ENCODE measurements at places on chromosomes 12 and 14. TPM values are rescaled to one million over a fixed set of nuclear protein-coding genes. Genes with fewer than 3 reads are reported as not detected.

DNA sequence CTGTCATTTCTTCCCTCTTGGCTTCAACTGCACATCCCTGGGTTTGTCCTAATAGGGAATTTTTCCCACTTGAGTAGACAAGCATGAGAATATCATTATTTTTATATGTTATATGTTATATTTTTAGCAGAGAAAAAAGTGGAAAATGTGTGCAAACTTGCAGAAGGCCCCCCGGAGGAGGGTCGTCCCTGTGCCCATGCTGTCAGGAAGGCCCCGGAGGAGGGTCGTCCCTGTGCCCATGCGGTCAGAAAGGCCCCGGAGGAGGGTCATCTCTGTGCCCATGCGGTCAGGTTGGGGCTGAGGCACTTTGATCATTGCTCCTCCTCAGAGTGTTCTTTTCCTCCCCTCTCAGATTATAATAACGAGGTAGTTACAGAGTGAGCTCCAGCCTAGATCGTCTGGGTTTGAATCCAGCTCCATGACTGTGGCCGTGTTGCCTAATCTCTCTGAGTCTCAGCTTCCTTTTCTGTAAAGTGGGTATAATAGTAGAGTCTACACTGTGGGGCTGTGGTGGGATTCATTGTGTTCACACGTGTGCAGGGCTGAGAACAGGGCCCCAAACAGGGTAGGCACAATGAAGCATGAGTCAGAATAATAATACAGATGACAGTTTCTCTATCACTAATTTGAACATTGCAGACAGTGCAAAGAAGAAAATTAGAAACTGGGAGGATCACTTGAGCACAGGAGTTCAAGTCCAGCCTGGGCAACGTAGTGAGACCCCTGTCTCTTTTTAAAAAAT, 33.4 kb downstream of the ELK3 start:
- DNase-seq: no peak

DNA sequence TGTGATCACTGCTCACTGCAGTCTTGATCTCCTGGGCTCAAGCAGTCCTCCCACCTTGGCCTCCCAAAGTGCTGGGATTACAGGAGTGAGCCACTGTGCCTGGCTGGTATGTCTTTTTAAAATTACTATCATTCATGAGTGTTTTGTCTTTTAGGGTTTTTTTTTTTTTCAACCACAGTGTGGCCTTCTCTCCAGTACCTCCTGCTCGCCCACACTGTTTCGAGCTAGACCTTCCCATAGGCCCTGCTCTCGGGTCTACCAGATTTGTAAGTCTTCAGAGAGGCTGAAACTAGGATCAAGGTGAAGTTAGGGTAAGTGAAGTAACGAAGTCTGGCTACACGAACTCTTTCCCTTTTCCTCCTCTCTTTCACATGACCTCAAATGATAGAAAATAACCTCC, 1.5 kb downstream of the BIN2 start:
- DNase-seq: no peak

DNA sequence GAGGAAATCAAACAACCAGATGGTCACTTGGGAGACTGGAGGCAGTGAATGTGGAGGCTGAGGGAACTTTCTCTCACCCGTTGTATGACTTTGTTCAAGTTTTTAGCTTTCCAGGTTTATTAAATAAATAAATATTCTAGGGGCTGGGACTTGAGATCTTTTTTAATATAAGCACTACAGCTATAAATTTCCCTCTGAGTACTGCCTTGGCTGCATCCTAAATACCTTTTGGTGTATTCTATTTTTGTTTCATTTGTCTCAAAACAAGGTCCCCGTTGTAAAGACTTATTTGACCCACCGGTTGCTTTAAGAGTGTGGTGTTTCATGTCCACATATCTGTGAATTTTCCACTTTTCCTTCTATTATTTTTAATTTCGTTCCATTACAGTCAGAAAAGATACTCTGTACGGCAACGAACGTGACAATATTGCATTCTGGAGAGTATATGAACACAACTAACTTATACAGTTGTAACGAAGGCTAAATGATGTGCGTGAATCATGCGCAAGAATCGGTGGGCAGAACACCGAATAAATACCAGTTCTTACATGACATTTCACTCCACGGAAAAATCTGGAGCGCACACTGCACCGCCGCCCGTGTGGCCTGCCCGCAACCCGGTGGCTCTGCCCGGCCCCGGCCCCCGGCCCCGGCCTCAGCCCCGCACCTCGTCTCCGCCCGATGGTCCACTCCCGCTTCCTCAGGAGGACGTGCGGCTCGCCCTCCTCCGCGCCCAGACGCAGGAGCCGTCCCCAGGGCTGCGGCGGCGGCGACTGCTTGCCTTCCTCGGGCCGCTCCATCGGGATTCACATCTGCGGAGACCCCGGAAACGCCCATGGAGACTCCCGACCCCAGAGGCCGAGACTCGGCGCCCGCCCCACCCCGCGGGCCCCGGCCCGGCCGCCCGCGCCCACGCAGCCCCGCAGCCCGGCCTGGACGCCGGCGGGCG, 602 bp downstream of the CHFR start:
- DNase-seq: peak; percentile 31

DNA sequence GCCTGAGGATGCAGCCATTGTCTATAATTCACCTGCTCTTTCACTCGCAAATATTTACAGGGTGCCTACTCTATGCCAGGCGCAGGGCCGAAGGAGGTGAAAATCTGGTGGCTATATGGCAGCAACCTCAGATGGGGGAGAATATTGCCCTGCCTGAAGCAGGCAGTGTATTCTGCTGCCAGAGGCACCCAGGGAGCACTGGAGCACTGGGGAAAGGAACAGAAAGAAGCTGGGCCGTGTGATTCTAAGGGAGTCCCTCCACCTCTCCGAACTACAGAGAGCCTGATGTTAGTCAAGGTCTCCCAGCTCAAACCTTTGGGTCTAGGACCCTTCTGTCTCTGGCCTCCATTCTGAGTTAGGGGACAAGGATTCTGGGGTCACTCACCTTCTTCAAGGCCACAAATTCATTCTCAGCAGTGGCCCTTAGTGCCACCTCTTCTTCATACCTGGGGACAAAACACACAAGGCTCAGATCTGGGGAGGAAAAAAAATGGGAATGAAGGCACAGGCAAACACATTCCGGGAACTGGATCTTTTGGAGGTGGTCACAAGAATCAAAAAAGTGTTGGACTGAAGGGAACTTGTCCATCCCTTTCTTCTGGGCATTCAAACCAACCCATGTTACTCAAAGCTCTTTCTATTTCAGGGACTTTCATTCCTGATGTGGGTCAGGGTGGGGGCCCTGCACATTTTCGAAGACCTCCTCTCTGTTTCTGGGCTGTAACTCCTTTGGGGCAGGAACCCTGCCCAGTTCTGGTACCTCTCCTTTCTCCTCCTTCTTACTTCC, 19.3 kb upstream of the KRT86 start:
- DNase-seq: no peak

The MMAB gene
- total RNA-seq: 22.0 TPM

GRCh38 chr12:111597831-111598636, 1.1 kb downstream of the ATXN2 start:
- DNase-seq: peak; percentile 44

DNA sequence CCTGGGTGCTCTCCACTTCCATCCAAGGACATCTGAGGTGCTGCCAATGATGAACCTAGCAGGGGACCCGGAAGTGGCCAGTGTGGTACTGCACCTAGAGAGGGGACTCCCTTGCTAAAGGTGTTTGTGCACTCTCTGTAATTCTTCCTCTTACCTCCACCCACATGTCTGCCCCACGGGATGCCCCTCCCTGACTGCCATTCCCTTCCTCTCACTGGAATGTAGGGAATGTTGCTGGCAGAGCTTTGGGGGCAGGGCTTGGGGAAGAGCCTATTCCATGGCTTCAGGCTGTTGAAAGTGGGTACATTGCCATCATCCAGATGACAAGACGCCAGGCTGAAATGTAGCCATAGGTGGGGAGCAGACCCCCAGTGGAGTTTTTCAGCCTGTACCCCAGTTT, 153.2 kb downstream of the SMOC1 start:
- DNase-seq: peak; percentile 30

All from lung microvascular endothelial cell (primary cell).